NAMALWA (cell line): ENCODE measurements at places on chromosomes 5 and 9.

DNA sequence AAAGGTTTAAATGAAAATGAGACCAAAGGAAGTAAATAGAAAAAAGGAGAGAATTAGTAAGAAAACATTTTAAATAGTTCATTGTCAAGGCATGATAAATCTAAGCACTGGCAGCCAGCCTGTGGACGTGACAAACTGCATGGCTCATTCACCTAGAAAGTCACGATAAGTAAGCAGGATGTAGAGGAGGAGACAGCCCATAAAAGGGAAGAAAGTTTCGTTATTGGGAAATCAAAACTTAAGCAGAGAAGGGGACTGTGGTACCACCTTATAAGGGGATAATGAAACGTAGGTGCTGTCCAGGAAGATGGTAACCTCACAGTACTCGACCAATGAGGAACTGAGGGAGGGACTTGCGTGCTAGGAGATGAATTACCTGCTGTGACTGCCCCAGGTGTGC, 494.5 kb upstream of the GRAMD2B start:
- DNase-seq, result peak; percentile 1

GRCh38 chr5:109964136-109964535, 274.4 kb downstream of the MAN2A1 start:
- DNase-seq, result no peak

GRCh38 chr5:32066448-32066847, 107.7 kb downstream of the GOLPH3 start:
- no peak for DNase-seq

GRCh38 chr9:114271556-114272510, 51.1 kb upstream of the ORM1 start:
- peak; percentile 28 for DNase-seq

- DNase-seq, result no peak
These were observed 20.5 kb downstream of the SEMA4D start for GRCh38 chr9:89477384-89477783.

DNA sequence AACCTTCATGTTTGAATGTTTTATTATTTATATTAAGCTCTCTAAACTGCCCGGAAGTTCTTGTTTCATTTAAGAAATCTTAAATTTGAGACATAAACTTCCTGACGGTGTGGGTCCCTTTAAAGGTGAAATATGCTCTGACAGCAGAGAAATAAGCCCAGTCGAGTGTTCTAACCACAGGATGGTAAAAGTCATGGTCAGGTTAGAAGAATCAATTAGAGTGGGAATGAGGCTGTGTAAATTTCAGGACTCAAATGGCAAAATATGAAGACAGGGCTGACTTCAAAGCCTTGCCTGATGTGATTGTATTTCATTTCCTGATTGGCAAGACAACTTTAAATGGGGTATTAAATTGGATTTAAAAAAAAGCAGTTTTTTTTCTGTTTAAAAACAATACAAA, 432.9 kb upstream of the BRINP1 start:
- DNase-seq, result no peak

DNA sequence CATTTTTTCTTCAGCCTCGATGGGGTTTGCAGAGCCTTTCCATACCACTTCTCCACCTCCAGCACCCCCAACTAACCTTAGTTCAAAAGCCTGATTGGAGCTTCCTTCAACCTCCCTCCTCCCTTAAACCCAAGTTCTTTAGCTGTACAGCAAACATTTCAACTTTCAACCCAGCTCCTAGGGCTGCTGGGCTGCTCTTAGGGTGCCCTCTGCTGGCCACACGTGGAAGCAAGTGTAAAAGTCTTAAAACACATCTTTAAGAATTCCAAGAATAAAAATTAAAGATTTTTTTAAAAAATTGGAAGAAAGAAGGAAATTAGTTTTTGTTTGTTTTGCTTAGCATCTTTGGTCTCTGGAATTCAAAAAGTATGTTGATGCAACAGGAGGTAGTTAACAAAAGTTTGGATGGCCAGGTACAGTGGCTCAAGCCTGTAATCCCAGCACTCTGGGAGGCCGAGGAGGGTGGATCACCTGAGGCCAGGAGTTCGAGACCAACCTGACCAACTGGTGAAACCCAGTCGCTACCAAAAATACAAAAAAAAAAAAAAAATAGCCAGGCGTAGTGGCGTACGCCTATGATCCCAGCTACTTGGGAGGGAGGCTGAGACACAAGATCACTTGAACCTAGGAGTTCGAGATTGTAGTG, 15.5 kb upstream of the HSD17B3 start:
- peak; percentile 64 for DNase-seq

GRCh38 chr5:143576711-143577484, 173.4 kb upstream of the NR3C1 start:
- DNase-seq, result no peak

GRCh38 chr5:107544967-107545366, 125.8 kb downstream of the EFNA5 start:
- no peak for DNase-seq

DNA sequence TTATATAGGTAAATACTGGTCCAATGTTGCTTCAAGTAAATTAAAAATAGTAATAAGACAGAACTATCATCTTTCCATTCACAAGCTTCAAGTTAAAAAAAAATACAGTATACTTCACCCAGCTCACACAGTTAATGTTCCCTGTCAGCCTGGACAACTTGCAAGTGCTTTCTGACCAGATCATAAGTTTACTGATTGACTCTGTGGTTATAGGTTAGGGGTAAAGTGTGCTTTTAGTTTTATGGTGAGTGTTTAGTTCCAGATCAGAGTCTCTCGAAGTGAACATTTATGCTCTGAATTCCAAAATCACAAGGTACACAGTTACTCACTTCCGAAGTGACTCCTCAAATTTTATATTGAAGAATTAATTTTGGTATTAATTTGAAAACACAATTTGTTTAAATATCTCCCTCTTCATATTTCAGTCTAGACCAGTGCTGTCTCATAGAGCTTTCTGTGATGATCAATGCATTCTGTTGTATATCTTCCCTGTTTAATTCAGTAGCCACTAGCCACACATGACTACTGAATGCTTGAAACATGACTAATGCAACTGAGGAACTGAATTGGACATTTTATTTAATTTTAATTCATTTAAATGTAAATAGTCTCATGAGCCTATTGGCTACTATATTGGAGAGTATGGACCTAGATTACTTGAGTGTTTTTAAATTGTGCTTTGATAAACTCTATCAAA, 90.7 kb downstream of the MEF2C start:
- DNase-seq, result no peak

DNA sequence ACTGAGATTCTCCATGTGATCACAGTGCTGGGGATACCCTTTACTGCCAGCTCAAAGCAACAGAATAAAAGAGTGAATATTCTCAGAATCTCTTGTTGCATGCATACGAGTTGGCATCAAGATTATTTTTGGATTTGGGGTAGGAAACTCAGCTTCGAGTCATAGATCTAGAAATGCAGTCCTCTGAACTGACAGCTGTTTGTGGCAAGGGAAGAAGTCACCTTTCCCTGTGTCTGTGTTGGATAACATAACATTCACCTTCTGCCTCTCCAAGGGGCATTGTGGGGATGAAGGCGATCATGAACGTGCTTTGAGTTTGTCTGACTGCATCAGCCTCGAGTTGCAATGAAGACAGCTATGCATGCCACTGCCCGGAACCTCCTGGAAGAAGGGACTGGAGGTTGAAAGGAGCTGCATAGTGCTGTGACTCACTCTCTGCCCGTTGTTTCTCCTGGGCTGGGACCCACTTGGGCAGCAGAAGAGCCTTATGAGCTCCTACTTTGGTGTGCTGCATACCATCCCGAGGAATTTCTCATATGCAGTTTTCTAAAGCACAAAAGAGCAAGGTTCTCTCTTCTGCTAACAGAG, 231.7 kb downstream of the ARHGAP26 start:
- DNase-seq, result peak; percentile 22

DNA sequence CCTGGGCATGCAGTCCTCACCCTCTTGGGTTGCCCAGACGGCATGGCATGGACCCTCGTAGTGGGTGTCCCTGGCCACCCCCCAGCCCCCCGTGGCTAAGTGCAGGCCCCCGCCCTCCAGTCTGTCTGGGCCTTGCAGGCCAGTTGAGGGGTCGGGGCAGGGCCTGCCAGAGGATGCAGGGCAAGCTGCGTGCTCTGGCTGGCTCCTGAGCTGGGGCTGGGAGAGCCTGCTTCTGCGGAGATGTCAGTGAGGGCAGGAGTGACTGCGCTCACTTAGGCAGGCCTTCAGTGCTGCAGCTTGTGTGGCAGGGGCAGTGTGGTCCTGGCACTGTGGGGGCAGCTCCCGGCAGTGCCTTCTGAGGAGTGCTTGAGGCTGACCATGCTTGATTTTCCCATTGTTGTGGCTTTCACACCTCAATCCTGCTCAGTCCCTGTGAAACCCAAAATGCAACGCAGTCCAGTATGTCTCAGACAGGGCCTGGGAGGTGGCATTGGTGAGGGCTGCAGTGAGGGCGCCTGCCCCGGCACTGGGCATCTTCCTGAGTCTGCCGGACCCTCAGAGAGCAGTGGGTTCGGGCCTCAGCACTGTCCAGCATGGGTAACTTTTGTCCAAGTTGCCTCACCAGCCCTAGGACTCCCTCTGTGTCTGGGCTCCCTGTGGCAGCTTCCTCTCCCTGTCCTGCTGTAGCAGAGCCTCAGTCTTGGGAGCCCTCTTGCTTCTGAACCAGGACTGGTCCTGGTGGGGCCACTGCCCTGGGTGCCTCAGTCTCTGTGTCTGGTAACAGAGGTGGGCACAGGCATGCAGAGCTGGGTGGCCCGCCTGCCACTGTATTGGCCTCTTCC, 93.0 kb downstream of the PHF2 start:
- DNase-seq, result no peak

- DNase-seq, result no peak
These were observed 108.9 kb upstream of the LHFPL2 start for GRCh38 chr5:78757269-78758053.
